ENCODE measurements at places on chromosomes 7 and 10. TPM values are rescaled to one million over a fixed set of nuclear protein-coding genes. Genes with fewer than 3 reads are reported as not detected.
A peak's percentile ranks its signal among the peaks of the same experiment; 100 is the strongest.

- no peak overlapping the region for H3K27ac ChIP-seq
- H3K4me3 ChIP-seq = no peak overlapping the region
- H3K27me3 ChIP-seq = no peaks in the 10 kb centered on the region
- H3K4me1 ChIP-seq = no peaks in the 10 kb centered on the region
- no peak for DNase-seq
Observed at GRCh38 chr7:47132471-47132870, 449.4 kb downstream of the TNS3 start.

- H3K4me1 ChIP-seq = no peaks in the 10 kb centered on the region
- no peak for DNase-seq
- H3K36me3 ChIP-seq = no peaks in the 10 kb centered on the region
- no peaks in the 10 kb centered on the region for H3K27me3 ChIP-seq
- no peak overlapping the region for H3K4me3 ChIP-seq
Observed at GRCh38 chr7:40374575-40374974, 239.8 kb downstream of the SUGCT start.

- no peaks in the 10 kb centered on the region for H3K27me3 ChIP-seq
- DNase-seq = no peak
- no peak overlapping the region for H3K4me3 ChIP-seq
- H3K36me3 ChIP-seq = no peaks in the 10 kb centered on the region
Observed at GRCh38 chr7:151808400-151809145, 68.3 kb downstream of the PRKAG2 start.

DNA sequence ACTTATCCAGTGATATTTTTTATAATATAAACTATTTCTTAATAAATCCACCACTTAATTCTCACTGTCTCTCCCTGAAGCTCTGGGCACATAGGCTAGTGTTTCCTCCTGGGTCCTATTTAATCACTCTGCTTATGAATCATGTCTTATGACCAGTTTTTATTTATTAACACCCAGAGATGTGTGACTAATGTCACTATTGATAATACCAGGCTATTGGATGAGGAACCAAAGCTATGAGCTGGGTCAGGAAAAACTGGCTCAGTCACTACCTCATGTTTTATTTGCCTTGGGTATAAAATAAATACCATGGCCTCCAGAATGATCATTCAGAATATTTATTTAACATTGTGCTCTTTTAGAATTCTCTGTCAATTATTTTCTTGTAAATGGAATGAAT is 5.2 kb downstream of the SEMA3E start:
- no peak overlapping the region for H3K4me3 ChIP-seq
- no peaks in the 10 kb centered on the region for H3K36me3 ChIP-seq
- H3K4me1 ChIP-seq = no peaks in the 10 kb centered on the region

DNA sequence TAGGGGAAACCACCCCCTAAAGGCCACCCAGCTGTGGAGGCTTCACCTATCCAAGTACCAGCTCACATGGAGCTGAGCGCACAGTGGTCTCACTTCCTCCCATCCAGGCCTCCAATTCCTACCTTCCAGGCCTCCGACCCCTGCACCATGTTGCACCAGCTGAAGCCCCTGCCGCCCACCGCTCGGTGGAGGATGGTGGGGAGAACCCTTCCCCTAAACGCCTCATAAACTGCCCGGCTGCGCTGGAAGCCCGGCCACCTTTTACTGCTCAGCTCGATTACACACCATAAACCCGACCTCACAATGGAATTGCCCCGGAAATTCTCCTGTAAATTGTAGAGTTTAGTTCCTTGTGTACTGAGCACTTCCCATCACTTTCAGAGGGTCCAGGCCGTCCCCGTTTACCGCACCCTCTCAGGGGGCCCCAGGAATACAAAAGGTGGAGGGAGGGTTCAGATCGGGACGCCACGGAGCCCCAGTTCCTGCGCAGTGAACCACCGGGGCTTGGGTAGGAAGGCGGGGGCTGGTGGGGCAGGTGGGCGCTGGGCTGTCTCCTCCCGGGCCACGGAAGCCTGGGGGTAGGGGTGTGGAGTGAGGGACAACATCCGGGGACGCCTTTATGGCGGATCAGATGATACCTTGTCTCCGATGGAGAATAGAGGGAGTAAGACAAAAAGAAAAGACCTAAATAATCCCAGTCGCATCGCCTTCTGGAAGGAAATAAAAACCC is 1.4 kb upstream of the HOXA7 start:
- H3K4me3 ChIP-seq = no peak overlapping the region
- no peaks in the 10 kb centered on the region for H3K36me3 ChIP-seq
- H3K27ac ChIP-seq = no peak overlapping the region
- H3K4me1 ChIP-seq = no peaks in the 10 kb centered on the region

DNA sequence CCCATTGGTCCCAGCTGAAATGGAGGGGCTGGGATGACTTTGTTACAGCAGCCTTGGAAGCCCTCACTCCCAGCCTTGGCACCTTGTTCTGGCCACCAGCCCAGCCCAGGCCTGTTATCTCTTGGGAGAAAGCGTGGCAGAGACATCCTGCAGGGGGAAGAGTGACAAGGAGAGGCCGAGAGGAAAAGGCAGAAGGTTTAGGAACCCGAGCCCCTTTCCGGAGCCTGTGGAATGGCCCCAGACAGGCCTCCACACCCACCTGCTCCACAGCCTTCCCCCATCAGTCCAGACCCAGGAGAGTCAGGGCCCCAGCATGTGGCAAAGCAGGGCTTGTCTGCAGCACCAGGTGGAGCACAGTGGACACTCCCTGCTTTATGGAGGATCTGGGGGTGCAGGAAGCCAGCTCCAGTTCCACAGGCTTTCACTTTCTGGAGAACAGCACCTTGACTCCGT is 24.1 kb upstream of the TRIM8 start:
- no peaks in the 10 kb centered on the region for H3K27me3 ChIP-seq
- 0 out of 2 replicates have a peak, but pooled peaks cover 3% of the 10 kb centered on the region for H3K4me1 ChIP-seq
- DNase-seq = no peak
- no peak overlapping the region for H3K27ac ChIP-seq
- H3K36me3 ChIP-seq = peaks cover 5% of the 10 kb centered on the region

- no peak overlapping the region for H3K27ac ChIP-seq
- no peaks in the 10 kb centered on the region for H3K27me3 ChIP-seq
- no peak overlapping the region for H3K4me3 ChIP-seq
- peaks cover 29% of the 10 kb centered on the region for H3K4me1 ChIP-seq
- H3K36me3 ChIP-seq = no peaks in the 10 kb centered on the region
Observed at GRCh38 chr7:69837387-69838068, 239.3 kb downstream of the AUTS2 start.

GRCh38 chr7:29990931-29991330 is 1.3 kb upstream of the SCRN1 start:
- H3K36me3 ChIP-seq = no peaks in the 10 kb centered on the region
- H3K4me3 ChIP-seq = no peak overlapping the region
- DNase-seq = no peak

DNA sequence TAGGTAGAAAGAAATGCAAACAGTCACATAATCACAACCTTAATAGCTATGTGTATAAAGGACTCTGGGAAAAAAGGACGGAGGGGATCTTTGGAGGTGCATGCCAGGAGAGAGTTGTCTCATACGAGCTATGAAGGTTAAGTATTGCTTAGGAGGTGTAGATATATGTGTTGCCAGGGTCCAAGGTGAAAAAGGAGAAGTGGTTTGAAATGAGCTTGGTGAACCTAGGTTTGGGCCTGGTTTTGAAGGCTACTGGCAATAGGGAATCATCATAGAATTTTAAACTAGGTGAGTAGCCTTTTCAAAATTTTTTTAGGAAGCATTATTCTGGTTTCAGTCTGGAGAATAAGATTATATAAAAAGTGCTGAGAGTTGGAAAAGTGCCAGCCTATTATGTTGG is 336.8 kb downstream of the AUTS2 start:
- H3K4me1 ChIP-seq = no peaks in the 10 kb centered on the region
- no peak for DNase-seq
- H3K27ac ChIP-seq = no peak overlapping the region
- no peak overlapping the region for H3K4me3 ChIP-seq

- H3K4me3 ChIP-seq = peak overlapping the region; percentile 64
- no peaks in the 10 kb centered on the region for H3K36me3 ChIP-seq
- peaks cover 21% of the 10 kb centered on the region for H3K4me1 ChIP-seq
- no peak for DNase-seq
- no peak overlapping the region for H3K27ac ChIP-seq
- peaks cover 9% of the 10 kb centered on the region for H3K27me3 ChIP-seq
Observed at GRCh38 chr10:101031796-101032636, 982 bp downstream of the SFXN3 start.

- H3K4me1 ChIP-seq = no peaks in the 10 kb centered on the region
- H3K4me3 ChIP-seq = no peak overlapping the region
- DNase-seq = no peak
Observed at GRCh38 chr7:29851487-29851886, 45.2 kb downstream of the WIPF3 start.

The HERC4 gene
- 18.8 TPM for polyA plus RNA-seq

The CYP26A1 gene
- polyA plus RNA-seq = not detected

The LRRC61 gene
- polyA plus RNA-seq = 45.7 TPM

The KRIT1 gene
- 27.3 TPM for polyA plus RNA-seq
